Stimulated activated CD8-positive, alpha-beta memory T cell treated with anti-CD3 and anti-CD28 coated beads, Interleukin-2, amount 100 ng/mL, for 1 hour (primary cell): ENCODE measurements at places on chromosomes 13 and 19.

DNA sequence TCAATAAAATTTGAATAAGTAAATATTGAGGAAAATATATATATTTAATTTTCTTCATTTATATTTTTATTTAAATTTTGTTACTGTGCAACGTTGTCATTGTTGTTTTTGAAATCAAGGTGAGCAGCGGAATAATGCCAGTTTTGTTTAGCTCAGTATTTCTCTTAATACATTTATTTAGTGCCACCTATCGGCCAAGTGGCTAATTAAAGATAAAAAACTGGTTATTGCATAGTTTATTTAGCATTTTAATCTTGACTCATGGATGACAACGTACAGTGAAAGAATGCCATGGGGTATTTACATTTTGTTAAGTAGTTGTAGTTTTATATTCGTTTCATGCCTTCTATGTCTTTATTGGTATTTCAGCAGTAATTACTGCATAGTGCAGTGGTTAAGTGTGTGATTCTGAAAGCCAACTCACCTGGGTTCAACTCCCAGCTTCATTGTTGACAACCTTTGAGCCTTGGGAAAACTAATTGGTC is 265.9 kb downstream of the MYO16 start:
- no peak for DNase-seq

- DNase-seq = no peak
These were observed 6.9 kb upstream of the MEF2B start for GRCh38 chr19:19176950-19177349.

DNA sequence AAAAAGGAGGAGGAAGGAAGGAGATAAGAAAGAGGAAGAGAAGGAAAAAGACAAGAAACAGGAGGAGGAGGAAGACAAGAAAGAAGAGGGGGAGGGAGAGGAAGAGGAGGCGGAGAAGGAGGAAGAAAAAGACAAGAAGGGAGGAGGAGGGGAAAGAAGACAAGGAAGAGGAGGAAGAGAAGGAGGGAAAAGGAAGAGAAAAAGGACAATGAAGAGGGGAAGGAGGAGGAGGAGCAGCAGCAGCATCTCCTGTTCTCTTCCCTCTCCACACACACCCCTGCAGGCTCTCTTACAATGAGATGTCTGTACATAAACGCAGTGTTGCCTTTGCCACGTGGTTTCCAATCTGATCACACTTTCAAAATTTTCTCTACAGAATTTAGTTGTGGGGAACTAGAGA is 66.6 kb downstream of the RUBCNL start:
- DNase-seq = no peak

DNA sequence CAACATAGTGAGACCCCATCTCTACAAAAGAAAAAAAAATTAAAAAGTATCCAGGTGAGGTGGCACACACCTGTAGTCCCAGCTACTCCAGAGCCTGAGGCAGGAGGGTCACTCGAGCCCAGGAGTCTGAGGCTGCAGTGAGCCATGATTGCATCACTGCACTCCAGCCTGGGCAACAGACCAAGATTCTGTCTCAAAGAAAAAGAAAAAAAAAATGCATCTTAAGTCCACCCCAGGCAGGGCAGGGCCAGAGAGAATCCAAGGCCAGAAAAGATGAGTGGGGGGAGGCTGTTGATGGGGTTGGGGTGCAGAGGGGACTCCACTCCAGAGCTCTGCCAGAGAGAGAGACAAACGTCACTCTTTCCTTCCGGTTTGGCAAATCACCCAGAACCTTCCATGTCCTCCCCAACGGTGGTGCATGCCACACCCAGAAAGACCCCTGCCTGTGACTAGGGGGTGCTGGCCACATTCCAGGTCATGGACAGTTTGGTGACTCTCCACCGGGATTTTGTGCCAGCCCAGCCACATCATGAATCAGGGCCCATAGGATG is 431 bp downstream of the FUT3 start:
- no peak for DNase-seq

- DNase-seq = no peak
These were observed 402 bp upstream of the KANK3 start for GRCh38 chr19:8343483-8343844.

DNA sequence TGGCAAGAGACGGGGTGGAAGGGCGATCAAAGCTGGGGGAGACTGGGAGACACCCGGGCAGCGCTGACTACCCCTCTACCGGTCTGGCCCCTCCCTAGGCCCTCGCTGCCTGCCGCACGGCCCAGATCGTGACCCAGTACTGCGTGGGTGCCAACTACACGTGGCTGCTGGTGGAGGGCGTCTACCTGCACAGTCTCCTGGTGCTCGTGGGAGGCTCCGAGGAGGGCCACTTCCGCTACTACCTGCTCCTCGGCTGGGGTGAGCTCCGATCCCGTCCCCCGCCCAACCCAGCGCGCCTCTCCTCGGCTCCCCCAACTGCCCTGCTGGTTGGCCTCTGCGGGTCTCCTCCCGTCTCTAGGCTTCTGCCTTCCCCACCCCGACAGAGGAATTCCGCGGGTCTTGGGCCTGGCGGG is 8.8 kb downstream of the GIPR start:
- no peak for DNase-seq
